ENCODE measurements at places on chromosomes 16 and 17.

- no peak for DNase-seq
These were observed 43.7 kb downstream of the GOSR1 start for GRCh38 chr17:30520882-30521281.

- no peak for DNase-seq
These were observed 14.3 kb downstream of the PIEZO1 start for GRCh38 chr16:88770461-88771293.

DNA sequence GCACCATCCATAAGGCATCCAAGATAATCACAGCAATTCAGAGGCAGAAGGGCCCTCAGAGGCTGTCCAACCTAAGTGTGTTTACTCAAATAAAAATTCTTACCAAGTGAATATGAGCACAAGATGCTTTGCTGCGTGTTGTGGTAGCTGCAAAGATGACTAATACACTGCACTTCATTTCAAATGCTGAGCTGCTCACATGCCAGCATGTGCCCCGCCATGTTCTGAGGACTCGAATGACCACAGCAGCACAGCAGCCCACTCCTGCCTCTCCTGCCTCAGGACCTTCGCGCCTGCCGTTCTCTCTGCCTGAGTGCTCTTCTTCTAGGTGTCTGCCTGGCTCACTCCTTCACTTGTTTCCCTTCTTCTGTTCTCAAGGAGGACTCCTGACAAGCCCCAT is 19.0 kb downstream of the PIK3R5 start:
- no peak for DNase-seq

DNA sequence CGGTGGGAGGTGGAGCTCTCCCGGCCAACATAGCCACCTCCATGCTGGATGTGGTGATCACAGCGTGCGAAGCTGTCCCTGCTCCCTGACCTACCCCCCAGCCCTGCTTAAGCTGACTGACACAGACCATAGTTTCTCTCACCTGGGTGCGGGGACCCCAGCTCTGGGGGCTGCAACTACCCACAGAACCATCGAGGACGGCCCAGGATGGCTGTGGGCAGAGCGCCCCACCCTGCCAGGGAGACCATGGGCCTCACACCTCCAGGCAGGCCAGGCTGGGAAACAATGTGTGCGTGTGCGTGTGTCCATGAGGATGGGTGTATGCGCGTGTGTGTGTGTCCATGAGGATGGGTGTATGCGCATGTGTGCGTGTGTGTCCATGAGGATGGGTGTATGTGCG is 20.4 kb downstream of the BAHCC1 start:
- no peak for DNase-seq

Measured in NCI-H2029 (cell line).